Amniotic epithelial cell (primary cell): ENCODE measurements at places on chromosomes 13 and 19.

- no peak for DNase-seq
These were observed 22.5 kb downstream of the LGALS16 start for GRCh38 chr19:39677961-39678889.

DNA sequence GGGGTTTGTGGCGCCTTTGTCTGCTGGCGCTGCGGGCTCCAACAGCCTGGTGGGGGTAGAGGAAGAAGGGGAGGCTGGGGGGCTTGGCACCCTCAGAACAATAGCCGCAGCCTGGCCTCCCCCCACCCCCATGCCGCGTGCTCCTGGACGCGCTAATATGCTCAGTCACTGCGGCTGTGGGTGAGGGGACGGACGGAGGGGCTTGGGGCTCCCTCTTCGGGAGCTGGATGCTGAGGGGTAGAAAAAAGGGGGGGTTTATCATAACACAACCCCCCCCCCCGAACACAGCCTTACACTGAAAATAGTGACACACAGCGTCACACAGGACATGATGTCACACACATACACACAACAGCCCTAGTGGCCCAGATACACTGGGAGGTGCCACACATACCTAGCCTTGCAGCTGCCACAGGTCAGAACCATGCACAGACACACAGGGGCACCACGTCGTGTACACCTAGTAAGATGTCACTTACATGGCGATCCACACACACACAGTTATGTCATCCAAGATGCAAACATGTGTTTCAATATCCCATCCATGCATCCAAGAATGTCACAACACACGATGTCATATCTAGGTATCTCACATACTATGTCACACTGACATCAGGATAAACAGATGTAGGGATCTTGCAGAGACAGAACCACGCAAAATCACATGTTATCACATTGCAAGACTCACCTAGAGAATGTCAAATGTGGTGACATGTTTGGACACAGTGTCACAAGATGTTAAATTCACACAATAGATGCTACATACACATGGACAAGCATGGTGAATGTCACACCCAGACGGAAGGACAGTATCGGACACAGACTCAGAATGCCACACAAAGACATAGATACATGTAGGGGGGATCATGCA, 806 bp downstream of the MAST1 start:
- DNase-seq: no peak

GRCh38 chr19:4444765-4445741, 12.5 kb downstream of the UBXN6 start:
- peak; percentile 24 for DNase-seq

- DNase-seq: no peak
These were observed 50.7 kb downstream of the NDFIP2 start for GRCh38 chr13:79531542-79532254.

GRCh38 chr19:46367426-46367825, 20.5 kb downstream of the PPP5C start:
- DNase-seq: no peak

GRCh38 chr19:34345947-34346351, 19.0 kb upstream of the GPI start:
- peak; percentile 51 for DNase-seq

- no peak for DNase-seq
These were observed 177.7 kb upstream of the IRS2 start for GRCh38 chr13:109963960-109964563.

DNA sequence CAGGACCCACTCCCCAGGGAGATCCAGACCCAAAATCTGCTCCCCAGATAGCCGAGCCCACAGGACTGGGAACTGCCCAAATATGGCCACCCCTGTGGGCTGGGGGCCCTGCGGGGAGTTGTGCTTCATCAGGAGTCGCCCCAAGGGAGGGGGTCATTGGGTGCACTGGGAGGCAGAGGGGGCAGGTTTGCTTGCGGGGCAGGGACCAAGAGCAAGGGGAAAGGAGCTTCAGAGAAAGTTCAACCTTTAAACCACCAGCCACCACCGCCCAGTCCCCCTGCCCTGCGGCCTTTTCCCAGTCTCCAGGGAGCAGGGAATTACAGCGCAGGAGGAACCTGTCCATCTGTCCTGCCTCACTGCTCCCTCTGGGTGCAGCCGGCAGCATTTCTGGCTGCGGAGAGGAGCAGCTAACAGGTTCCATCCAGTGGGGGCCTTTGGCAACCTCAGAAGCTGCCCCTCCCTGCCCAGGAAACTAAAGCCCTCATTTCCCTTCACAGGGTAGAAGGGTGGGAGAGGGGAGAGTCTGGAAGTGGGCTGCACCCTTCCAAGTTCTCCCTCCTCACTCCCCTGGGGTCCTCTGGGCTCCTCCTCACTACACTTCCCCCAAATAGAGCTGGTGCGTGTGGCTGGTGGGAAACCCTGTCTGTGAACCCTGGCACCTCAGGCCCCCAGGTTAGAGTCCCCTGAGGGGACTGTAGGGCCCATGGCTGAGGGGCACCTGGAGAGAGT, 13.8 kb upstream of the ASF1B start:
- no peak for DNase-seq

DNA sequence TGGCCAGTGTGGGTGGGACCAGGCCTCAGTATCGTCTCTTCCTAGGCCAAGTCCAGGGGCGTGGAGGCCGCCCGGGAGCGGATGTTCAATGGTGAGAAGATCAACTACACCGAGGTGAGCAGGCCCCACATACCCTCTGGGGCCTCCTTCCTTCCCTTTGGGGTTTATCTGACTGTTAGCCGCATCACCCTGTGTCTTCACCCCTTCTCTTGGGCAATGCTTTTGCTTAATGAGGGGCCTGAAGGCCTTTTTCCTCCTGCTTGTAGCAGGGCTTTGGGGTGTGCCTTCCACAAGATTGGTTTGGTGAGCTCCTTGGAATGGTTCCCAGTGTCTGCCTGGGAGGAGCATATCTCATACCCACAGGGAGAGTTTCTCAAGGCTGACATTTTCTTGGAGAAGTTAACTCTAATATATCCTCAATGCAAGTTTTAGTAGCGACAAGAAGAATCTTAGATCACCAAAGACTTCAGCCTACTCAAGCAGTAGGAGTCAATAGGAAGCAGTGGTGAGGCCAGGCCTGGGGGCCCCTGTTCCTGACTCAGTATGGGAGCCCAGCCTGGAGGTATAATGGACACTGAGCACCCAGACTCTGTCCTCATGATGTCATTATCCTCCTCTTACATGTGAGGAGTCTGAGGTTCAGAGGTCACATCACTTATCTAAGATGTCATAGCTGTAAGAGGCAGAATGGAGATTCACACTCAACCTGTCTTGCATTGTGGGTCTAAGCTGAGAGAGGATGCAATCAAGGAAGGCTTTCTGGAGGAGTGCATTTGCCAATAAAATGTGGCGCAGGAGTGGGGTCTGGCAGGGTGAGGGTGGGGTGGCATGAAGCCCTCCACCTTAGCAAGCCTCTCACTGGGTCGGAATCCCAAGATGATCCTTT, 2.0 kb downstream of the GPI start:
- peak; percentile 98 for DNase-seq

- no peak for DNase-seq
These were observed 361.9 kb upstream of the GPC6 start for GRCh38 chr13:92864584-92865284.

- no peak for DNase-seq
These were observed 2.3 kb downstream of the CD209 start for GRCh38 chr19:7744871-7745650.

GRCh38 chr19:28831462-28831861, 381.5 kb downstream of the UQCRFS1 start:
- no peak for DNase-seq

DNA sequence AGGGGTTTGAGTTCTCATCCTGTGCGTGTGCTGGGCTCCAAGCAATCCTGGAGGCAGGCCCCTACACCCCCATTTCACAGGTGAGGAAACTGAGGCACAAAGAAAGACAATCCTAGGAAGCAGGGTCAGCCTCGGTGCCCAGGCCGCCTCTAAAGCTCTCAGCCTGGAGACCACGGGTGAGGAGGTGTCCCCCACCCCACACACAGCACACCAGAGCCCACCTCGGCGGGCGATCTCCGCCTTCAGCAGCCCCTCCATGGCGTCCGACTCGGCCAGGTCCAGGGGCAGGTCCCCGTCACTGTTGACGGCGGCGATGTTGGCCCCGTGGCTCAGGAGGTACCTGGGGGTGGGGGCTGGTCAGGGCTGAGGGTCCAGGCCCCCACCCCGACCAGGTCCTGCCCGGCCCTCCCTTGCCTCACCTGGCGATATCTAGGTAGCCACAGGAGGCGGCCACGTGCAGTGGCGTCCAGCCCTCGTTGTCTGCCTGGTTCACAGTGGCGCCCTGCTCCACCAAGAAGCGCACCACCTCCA, 5.1 kb downstream of the PPP1R12C start:
- DNase-seq: no peak

- no peak for DNase-seq
These were observed 570.7 kb upstream of the SLITRK5 start for GRCh38 chr13:87100431-87100830.

- peak; percentile 64 for DNase-seq
These were observed 128.3 kb upstream of the FRY start for GRCh38 chr13:31903111-31903815.

DNA sequence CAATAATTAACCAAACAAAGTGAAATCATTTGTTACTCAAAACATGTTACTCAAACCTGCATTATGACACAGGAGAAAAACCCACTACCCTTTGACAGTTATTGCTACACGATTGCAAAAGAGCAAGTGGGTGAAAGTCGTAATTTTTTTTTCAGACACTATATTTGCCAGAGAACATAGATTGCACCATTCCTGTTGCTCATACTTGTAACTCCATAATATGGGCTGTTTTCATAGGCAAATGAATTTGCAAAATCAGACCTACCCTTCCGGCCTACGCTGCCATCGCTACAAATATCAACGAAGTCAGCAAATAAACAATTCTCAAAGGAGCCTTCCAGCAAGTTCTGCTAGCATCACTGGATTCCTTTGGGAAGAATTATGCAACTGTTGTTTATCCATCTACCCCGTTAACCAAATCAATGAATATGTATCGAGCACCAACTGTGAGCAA, 396.5 kb downstream of the IRS2 start:
- peak; percentile 96 for DNase-seq

- DNase-seq: no peak
These were observed 560.2 kb upstream of the SPRY2 start for GRCh38 chr13:80901111-80901510.

DNA sequence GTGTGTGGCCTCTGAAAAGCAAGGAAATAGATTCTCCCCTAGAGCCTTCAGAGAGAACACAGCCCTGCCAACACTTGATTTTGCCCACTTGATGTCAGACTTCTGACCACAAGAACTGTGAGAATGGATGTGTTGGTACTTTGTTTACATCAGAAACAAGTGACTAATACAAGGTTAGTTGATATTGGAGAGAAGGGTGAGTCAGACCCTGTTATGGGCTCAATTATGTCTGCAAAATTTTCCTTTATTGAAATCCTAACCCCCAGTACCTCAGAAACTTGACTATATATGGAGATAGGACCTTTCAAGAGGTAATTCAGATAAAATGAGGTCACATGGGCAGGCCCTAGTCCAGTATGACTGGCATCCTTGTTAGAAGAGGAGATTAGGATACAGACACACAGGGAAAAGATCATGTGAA, 226.7 kb downstream of the RFC3 start:
- peak; percentile 81 for DNase-seq

DNA sequence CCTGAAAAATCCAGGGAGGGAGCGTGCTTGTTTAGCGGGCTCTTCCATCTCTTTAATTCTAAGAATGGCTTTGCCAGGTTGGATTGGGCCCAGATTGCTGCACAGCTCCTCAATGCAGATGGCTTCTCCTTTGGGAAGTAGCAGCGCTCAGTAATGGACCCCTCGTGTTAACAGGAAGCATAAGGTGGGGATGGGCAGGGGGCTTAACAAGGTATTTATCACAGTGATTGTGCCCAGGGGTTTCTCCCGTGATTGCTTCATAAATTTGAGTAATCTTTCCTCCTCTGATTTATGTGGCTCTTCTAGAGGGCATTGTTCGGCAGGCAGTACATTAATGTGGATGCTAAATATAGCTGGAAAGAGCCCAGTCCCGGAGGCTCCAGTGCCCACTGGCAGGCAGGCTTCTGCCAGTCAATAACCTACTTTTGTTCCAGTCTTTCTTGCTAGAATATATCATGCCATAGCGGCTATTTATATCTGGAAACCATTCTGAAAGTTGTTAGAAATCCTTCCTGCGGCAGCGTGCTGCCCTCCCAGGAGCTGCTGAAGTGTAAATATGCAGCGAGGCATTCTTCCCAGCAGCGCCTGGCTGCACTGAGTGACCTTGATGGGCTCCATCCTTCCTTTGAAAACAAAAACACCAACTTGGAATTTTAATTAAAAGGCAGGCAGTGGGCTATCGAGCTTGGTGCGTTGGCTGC, 65.0 kb downstream of the FGF9 start:
- no peak for DNase-seq

- no peak for DNase-seq
These were observed 193.5 kb downstream of the FGF14 start for GRCh38 chr13:102208347-102208746.

DNA sequence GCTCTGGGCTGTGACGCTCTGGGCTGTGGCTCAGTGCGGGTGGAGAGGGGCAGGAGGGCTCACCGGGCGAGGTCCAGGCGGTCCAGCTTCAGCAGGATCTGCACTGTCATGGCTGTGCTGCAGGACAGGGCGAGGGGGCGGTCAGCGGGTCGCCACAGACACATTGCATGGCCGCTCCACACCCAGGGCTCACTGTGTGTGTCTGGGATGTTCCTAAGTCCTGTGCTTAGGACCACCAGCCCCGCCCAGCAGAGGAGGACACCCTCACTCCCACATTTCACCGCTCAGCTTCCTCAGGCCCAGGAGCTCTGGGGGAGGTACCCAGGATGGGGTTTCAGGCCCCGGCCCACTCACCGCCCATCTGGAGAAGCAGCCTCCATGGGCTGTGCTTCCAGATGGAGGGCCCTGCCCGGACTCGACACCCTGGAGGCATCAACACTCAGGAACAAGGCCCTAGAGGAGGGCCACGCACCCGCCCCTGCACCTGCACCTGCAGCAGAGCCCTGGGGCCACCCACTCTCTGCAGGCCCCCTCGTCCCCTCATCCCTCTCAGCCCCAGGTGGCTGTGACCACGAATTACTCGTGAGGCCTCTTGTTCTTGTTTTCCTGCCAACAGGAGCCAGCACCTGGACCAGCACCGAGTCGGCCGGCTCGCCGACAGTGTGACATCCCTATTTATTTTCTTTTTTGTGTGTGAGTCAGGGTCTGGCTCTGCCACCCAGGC, 9.7 kb upstream of the CERS1 start:
- no peak for DNase-seq

- no peak for DNase-seq
These were observed 101.8 kb downstream of the FAM216B start for GRCh38 chr13:42883142-42883541.

GRCh38 chr19:37957176-37957575, 50.2 kb downstream of the SIPA1L3 start:
- DNase-seq: no peak

GRCh38 chr19:6529937-6530385, 865 bp upstream of the TNFSF9 start:
- no peak for DNase-seq

- DNase-seq: no peak
These were observed 109.5 kb downstream of the STK24 start for GRCh38 chr13:98467263-98467985.

GRCh38 chr13:98364647-98365046, 187.6 kb upstream of the RNF113B start:
- DNase-seq: no peak

GRCh38 chr13:113272701-113273181, 24.3 kb upstream of the LAMP1 start:
- DNase-seq: peak; percentile 33
